ENCODE measurements at places on chromosomes 2 and 18.

GRCh38 chr2:51789918-51790317, 758.0 kb upstream of the NRXN1 start:
- DNase-seq = no peak

DNA sequence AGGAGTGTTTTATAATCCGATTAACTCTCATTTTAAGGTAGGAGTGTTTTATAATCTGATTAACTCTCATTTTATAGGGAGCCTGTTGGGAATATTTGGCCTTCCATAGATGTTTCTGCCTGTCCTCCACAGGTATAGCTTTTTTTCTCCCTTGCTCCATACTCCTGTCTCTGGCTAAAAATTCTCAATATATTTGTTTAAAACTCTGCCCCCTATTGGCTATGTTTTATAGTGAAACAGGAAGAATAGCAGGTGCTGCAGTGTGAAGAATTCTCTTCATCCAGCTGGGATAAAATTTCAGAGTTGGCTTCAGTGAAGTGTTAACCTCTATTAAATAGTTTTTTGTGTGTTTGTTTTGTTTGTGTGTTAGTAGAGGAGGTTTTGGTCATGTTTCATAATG, 1046.0 kb upstream of the TMEFF2 start:
- DNase-seq = no peak

DNA sequence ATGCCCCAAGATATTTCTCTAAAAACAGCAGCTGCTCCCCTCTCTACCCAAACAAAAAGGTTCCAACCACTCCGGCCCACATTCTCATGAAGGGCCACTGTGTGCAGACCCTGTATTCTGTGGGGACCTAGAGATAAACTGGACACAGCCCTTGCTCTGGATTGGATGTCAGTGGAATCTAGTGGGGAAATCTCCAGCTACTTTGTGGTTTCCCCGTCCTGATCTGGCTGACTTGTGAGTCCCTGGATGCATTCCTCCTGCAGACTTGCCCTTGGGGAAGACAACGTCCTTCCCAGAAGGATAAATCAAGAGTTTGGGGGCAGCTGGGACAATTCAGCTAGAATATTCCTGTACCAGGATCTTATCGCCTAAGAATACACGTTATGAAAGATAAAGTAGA, 151.1 kb downstream of the FSHR start:
- DNase-seq = no peak

GRCh38 chr2:228507870-228508269, 326.4 kb upstream of the SPHKAP start:
- DNase-seq = no peak
